ENCODE measurements at places on chromosomes 6 and 20. TPM values are rescaled to one million over a fixed set of nuclear protein-coding genes. Genes with fewer than 3 reads are reported as not detected.

GRCh38 chr6:137884149-137884909 lies 17.3 kb downstream of the TNFAIP3 start:
- DNase-seq = no peak

DNA sequence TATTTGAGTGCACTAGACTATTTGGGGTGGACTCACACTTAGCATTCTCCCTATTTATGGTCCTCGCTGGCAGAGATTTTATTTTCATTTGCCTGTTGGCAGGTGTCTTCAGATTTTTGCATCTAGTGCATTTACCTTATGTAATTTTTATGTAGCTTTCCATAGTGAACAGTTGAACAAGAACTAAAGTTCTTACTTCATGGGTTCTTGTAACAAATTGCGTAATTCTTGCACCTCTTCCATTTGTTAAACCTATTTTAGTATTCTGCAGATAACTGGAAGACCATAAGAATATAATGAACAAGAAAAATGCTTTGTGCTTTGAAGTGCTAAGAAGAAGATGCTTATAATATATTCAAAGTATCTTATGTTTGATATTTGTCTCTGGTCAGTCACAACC lies 252.8 kb upstream of the MMS22L start:
- DNase-seq = no peak

GRCh38 chr20:3733119-3733995 lies 872 bp downstream of the HSPA12B start:
- no peak for DNase-seq

DNA sequence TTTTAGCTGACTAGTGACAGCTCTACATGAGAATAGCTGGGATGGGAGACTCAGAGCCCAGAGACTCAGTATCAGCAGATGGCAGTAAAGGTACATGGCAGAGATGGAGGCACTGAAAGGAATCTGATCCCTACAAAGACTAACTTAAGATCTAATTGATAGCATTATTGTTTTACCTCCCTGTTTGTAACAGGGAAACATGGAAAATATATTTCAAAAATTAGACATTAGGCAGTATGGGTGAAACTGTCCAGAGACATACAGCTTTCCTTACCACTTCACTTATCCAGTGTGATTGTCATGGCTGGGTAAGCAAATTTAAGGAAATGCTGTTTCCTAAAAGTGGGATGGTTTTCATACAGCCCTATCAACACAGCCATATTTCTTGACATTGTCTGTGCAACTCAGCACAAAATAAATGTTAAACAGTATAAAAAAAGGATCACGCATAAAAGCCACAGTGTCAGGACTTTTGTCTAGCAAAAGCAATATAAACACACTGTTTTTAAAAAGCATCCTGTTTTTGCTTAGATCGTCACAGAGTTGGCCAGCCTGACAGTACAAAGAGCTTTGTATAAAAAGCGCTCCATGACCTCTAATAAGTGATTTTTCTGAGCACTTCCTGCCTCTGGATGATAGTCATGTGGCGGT lies 376.9 kb downstream of the PHF3 start:
- DNase-seq = no peak

The ITCH gene
- 70.3 TPM for total RNA-seq

DNA sequence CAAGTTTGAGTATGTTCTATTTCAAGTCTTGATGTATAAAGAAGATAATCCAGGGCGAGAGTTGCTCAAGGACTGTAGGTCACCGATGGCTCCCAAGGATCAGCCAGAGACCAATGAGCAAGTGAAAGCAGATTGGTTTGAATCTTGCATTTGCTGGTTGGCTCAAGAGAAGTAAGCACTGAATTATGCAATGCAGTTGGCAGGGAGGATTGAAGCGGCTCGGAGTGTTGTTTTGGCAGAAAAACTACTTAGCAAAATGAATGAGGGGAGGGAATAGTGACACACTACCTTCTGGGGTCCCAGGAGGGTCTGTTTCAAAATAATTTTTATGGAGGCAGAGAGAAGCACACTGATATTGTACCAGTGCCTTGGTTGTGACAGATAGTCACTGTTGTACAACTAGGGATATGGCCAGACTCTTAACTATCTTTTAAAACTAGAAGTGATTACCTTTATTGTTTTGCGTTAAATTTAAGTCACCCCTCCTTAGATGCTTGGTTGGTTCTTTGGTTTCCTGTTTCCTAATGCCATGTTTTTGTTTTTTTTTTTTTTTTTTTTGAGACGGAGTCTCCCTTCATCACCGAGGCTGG lies 15.7 kb downstream of the SASH1 start:
- DNase-seq = no peak
